Right cardiac atrium (tissue), 5 donors: ENCODE measurements at places on chromosomes 11 and 22.

DNA sequence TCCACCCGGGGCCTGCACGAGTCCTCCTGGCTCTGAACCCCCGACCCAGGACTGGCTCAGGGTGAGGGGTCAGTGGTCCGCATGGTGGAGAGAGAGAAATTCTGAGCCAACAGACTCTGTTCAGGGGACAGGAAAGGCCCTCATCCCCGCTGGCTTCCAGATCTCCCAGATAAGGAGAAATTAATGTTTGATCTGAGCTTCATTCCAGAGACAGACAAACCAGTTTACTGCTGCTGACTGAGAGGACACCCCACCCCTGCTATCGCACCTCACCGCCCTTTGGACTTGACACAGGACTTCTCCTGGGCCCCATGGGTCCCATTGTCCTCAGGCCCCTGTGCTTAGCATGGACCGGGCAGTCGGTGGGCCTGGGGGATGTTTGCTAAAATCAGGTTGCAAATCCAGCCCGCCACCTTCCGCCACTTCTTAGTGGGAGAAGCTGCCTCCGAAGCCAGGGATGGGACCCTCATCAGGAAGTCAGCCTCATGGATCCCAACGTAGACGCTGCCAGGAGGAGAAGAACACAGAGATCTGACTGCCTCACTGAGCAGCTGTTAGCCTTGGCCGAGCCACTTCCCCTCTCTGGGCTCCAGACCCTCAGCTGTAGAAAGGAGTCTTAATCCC is 11.2 kb upstream of the UPK3A start:
- DNase-seq, result no peak

DNA sequence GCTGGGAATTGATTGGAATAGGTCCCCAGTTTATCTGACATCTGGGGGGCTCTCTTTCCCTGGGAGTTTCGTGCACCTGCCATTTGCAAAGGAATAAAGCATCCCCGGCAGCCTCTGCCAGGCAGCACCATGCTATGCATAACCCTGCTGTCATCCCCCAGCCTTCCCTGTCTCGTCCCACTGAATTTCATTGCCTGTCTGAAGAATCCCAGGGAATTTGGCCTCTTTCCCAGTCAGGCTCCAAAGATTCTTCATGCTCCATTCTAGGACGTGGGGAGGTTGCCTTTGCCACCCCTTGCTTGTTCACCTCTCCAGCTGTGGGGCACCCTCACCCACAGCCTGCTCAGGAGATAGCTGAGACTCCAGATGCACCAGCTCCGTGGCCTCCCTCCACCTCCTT is 195.1 kb upstream of the TBCEL start:
- no peak for DNase-seq

- DNase-seq, result no peak
These were observed 12.4 kb downstream of the SMIM38 start for GRCh38 chr11:69167916-69168691.

DNA sequence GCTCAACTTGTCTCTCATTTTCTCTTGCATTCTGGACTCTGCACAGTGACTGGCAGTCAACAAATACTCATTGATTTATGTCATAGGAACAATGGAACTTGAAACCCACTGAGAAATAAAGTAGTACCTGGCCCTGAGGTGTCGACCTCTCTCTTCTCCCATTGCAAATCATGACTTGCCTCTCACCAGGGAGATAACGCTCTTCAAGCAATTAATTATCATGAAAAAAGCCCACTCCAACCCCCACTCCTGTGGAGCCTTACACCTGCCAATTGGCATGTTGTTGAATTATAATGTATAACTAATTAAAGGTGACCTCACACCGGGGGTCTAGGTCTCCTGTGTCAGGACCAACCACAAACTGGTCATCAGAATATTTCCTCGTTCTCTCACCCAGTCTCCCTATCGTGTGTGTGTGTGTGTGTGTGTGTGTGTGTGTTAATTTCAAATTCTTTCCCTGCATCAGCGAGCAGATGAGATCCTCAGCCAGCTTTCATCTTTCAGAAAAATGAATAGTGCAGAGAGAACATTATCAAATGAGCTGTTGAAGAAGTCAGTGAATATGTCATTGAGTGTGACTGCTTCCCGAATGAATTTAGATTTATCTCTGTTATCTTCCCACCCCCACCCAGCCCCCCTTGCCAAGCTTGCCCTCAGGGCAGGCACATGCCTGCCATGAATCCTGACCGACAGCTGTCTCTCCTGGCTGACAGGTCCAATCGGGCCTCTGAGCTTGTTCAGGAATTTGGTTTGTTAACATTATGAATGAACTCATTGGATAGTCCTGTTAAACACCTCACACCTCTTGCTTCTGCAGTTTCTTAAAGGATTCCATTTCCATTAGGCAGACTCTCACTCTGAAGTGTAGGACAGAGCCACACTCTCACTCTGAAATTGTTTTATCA is 357.4 kb downstream of the INSC start:
- DNase-seq, result no peak

DNA sequence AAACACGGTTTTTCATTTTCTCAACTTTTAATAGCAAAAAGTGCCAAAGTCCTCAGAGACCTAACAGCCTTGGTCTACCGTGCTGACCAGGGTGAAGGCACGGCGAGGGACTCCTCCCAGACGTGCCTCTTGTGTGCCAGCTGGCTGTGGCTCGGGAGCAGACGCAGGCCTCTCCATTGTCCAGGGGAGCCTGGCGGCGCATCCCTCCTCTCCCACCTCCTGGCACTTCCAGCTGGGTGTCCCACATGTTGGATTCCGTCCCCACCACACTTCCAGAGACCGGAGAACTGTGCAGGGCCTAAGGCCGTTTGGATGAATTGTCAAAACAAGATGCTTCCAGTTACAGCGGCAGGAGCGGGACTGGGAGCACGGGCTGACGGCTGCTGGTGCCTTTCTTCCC is 11.6 kb downstream of the CDPF1 start:
- DNase-seq, result no peak

DNA sequence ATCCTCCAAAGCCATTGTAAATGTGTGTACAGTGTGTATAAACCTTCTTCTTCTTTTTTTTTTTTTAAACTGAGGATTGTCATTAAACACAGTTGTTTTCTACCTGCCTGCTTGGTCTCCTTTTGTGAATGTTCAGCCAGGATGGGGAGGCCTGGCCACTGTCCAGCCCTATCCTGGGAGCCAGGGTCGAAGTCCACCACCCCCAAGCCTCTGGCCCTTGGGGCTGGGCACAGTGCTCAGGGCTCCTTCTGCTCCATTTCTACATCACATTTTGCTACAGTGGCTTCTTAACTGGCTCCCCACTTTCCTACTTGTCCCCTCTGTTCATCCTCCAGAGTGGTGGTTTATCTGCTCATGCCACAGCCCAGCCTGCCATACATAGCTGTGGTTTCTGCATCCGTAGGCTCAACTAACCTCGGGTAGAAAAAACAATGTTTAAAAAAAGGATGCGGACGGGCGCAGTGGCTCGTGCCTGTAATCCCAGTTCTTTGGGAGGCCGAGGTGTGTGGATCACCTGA is 2.5 kb upstream of the SMARCB1 start:
- peak; percentile 16 for DNase-seq

- DNase-seq, result no peak
These were observed 38.7 kb downstream of the CYTH4 start for GRCh38 chr22:37320726-37321677.

GRCh38 chr11:78344676-78345075 is 72.9 kb downstream of the GAB2 start:
- no peak for DNase-seq

DNA sequence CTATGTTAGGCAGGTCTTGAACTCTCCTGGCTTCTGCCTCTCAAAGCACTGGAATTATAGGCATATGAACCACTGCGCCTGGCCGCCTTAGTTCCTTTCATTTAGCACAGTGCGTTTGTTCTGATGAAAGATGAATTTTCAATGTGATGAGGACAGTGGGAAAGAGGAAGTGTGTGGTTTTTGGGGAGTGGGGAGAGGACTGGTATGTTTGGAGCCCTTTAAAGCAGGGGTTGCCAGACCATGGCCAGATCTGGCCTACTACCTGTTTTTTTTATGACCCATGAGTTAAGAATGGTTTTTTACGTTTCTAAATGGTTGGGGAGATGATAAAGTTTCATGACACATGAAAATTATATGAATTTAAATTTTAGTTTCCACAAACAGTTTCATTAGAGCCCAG is 12.5 kb downstream of the ATXN10 start:
- no peak for DNase-seq

DNA sequence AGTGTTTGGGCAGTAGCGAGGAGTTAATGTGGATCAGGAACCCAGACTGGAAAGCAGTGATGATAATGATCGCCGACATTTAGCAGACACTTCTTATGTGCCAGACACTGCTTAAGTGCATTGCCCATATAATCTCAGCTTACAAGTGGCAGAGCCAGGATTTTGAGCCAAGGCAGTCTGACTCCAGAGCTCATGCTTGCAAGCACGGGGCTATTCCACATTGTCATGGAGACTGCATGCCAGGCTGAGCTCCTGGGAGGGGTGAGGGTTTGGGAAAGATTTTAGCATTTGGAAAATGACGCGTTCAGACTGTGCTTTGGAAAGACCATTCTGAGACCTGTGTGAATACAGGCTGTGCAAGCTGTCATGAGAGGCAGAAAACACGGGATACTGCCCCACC is 302.7 kb downstream of the DDX10 start:
- DNase-seq, result peak; percentile 65

GRCh38 chr11:73452726-73453125 is 76.5 kb downstream of the RELT start:
- DNase-seq, result no peak

DNA sequence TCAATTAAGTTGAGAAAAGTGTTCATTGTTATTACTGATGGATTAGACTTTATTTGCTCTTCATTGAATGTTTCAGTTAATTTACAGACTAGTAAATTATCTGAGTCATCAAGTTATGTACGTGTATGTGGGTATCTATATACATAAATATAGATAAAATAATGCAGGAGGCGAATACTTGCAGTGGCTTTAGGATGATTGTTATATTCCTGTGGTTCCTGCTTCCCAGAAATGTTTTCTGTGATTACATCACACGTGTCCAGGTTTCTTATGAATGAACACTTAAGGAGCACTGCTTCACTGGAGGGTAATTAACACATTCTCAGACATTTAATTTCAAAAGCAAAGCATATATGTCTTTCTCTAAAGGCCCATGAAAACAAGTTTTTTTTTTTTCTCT is 28.4 kb downstream of the YAP1 start:
- no peak for DNase-seq

DNA sequence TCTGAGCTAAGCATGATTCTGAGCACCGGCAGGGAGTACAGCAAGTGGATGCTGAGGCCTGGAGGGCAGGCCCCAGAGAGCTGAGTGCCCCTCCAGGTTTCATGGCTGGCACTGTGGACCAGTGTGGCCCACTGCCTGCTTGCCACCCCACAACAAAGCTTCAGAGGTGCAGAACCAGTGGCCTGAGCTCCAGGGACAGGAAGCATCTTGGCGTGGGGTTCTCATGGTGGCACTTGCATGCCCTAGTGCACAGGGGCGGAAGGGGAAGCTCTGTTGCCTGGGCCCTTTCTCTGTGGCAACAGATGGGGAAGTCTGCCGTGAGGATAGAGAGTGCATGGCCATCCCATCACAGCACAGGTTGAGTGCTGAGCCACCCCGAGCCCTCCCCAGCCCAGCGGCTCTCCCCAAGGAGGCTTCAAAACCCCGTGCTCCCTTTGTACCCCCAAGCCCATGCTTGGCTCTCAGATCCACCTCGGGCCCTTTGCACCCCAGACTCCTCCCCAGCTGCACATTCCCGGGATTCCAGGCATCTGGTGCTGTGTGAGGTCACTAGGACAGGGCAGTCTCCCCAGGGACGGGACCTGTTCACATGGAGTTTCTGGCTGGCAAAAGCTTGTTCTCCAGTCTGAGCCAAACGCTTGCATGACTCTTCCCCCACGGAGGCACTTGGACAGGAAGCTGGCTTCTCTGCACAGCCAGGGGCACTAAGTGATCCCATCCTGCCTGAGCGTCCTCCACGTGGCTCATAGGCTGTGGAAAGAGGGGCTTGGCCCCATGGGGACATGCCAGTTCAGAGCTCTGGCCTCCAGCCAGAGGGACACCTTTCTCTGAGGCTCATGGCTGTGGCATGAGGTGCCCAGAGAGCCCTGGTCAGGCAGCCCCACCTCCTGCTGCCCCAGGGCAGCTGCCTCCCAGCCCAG is 4.2 kb downstream of the SLC25A1 start:
- peak; percentile 72 for DNase-seq

- DNase-seq, result no peak
These were observed 10.7 kb upstream of the SESN3 start for GRCh38 chr11:95241681-95242081.

GRCh38 chr11:32149748-32150147 is 58.9 kb downstream of the RCN1 start:
- no peak for DNase-seq

DNA sequence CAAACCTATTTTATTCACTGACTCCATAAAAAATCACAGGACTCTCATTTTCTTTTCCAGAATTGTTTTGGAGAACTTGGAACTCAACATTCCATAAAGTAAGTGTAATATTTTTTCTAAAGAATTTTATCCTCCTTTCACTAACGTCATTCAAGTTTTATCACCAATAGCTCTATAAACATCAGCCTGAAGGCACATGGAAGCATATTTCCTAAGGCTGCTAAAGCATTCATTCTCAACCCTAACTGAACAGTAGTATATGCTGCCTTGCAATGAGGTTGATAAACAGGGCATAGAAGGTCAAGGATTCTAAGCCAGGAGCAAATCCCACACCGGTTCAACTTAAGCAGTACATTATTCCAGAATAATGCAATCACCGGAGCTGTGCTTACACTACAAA is 273.9 kb downstream of the RAB38 start:
- no peak for DNase-seq

DNA sequence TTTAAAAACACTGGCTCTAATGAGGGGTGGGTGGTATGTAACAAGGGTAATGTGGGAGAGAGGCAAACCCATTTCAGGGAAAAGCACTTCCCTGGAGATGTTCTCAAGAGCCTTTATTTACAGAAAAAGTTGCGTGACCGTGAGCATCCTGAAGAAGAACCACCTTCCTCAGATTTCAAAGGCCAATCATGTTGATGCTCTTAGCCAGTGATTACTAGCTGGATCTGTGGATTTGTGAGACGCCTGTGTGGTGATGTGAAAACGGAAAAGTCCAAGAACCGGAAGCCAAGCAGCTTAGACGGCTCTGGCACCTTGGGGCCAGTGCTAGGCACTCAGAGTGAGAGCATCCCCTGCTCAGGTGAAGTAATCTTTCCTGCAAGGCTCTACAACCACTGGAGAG is 12.6 kb upstream of the UBASH3B start:
- no peak for DNase-seq

GRCh38 chr11:4211991-4212390 is 117.4 kb downstream of the RRM1 start:
- no peak for DNase-seq

DNA sequence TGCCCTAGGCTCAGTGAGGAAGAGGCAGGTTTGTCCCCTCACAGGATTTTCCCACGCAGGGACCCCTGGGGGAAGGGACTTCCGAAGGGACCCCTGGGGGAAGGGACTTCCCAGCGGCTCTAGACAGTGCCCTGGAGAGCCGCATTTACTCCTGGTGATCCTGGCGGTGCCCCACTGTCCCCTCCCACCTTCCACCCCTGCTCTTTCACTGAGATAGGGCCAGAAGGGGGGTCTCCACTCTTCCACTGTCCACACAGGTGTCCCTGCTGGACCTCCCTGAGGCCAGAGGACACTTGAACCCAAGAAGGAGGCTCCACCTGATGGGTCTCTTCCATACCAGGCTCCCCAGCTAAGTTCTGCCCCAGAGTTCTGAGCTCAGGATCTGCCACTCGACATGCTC is 1333.9 kb downstream of the BRD1 start:
- DNase-seq, result peak; percentile 13
